Stimulated activated CD4-positive, alpha-beta T cell treated with anti-CD3 and anti-CD28 coated beads, Interleukin-1b, Interleukin-23, amount 100 ng/mL, for 1 hour (primary cell): ENCODE measurements at places on chromosomes 5 and 9.

DNA sequence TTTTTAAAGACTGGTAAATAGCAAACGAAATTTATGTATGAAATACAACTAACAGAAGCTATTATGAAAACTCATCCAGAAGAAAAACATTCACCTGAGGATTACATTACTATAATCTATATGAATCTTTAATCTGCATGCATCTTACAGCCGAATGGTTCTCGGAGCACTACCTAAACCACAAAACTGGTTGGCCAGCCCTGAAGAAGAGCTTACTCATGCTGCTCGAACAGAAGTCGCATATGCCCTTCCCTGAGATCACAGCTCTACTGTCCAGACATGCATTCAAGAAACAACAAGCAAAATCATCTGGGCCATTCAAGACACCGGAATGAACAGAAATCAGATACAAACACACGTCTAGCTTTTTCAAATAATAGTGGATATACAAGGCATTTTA lies 931.0 kb upstream of the DMAC1 start:
- no peak for DNase-seq

DNA sequence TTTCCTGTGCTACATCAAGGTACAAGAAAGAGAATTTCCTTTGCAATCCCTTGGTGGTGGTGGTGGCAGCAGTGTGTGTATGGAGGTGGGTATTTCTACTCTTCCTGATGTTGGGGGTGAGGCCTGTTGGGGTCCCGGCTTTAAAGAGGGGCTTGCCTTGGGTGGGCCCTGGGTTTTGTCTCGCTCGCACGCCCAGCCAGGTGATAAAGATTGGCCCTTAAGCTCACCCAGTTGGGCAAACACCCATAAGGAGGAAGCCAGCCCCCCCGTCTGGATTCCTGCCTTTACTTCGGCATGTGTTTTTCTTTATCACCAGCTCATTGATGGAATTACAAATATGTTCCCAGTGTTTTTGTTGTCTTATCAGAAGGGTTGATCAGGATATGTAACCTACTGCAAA lies 16.0 kb upstream of the SARDH start:
- DNase-seq, result no peak

GRCh38 chr9:87065981-87066380 lies 118.7 kb upstream of the GAS1 start:
- no peak for DNase-seq

GRCh38 chr9:136902259-136902821 lies 16.0 kb downstream of the TRAF2 start:
- DNase-seq, result peak; percentile 76

GRCh38 chr5:78568212-78568611 lies 80.4 kb downstream of the LHFPL2 start:
- DNase-seq, result no peak

- DNase-seq, result no peak
Observed at GRCh38 chr9:87201351-87201751, 254.0 kb upstream of the GAS1 start.

GRCh38 chr5:43802119-43802518 lies 199.1 kb downstream of the NNT start:
- DNase-seq, result no peak

GRCh38 chr9:137323531-137324331 lies 21.7 kb upstream of the NRARP start:
- DNase-seq, result no peak

GRCh38 chr5:13809921-13810320 lies 134.6 kb downstream of the DNAH5 start:
- DNase-seq, result no peak

- DNase-seq, result no peak
Observed at GRCh38 chr9:81871695-81872094, 56.5 kb upstream of the SPATA31D4 start.

DNA sequence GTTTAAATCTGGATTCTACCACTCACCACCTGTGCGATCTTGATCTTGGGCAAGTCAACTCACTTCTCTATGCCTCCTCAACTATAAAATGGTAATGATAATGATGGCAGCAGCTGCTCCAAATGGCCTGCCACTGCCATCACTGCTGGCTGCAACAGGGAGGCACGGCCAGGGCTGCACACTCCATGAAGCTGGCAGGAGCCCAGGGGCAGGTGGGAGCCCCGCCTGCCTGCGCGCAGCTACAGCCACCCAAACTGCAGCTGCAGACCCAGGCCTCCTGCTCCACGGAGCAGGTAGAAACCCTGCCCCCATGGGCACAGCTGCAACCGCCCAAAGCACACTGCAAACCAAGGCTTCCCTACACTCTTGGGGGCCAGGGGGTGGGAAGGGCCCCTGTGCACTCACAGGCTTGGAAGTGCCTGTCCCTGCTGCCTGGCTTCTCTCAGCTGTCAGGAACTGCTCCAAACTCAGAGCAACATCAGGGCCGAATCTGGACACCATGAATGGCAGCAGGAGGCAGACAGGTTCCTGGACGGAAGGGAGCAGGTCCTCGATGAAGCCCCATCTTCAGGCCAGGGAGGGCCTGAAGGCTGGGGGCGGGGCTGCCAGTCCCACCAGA lies 57.6 kb downstream of the PRELID2 start:
- no peak for DNase-seq

- DNase-seq, result no peak
Observed at GRCh38 chr5:142107736-142108431, 695 bp upstream of the NDFIP1 start.

- no peak for DNase-seq
Observed at GRCh38 chr9:100466829-100467221, 6.1 kb upstream of the TMEFF1 start.

DNA sequence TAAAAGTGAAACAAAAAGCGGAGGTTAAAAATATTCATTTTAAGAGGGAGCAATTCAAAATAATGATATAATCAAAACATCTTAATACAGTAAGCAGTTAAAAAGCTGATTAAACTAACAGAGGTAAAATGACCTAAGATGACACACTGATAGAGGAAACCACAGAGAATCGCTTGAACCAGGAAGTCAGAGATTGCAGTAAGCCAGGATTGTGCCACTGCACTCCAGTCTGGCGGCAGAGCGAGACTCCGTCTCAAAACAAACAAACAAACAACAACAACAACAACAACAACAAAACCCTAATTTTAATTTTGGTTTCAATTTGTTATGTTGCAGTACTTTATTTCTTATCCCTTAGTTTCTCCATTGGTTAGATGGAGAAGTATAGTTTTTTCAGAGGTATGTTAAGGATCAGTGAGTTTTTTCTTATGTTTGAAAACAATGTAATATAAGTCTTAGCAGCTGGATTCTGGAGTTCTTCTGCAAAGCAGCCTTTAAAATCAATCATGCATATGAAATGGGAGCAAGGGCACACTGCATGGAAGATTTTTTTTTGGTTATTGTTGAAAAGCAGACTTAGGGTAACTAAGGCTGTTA lies 58.5 kb downstream of the MLANA start:
- DNase-seq, result no peak

DNA sequence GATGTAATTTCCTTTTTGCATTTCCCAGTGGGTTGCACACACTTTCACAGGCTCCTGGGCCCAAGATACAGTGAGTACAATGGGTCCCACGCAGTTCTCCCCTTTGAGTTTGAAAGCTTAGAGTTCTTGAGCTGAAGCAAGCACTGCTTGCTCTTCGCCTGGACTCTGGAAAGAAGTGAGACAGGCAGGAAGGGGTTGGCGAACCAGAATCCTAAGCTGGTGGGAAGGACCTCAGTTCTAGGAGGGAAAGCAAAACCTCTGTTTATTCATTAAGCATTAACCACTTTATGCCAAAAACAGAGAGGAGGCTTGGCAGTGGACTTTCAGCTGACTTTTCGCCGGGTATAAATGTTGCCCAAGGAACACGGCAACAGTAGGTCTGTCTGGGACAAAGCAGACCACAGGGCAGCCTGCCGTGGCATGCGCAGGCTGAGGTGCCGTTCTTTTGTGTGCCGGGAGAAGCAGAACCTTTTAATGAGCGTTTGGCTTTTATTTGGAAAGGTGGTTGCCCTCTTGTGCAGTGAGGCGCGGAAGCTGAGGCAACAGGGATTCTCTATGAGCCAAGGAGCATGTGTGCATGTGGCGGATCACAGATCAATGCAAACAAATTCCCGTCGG lies 239.9 kb upstream of the PANK3 start:
- DNase-seq, result no peak

GRCh38 chr9:38003230-38003629 lies 65.8 kb downstream of the SHB start:
- no peak for DNase-seq

GRCh38 chr5:73306741-73307275 lies 133.8 kb downstream of the TMEM174 start:
- no peak for DNase-seq

- DNase-seq, result no peak
Observed at GRCh38 chr5:1797103-1797800, 2.4 kb downstream of the MRPL36 start.

- no peak for DNase-seq
Observed at GRCh38 chr9:130432362-130432761, 12.4 kb upstream of the ASS1 start.

- peak; percentile 47 for DNase-seq
Observed at GRCh38 chr9:20884985-20885593, 146.4 kb downstream of the HACD4 start.

DNA sequence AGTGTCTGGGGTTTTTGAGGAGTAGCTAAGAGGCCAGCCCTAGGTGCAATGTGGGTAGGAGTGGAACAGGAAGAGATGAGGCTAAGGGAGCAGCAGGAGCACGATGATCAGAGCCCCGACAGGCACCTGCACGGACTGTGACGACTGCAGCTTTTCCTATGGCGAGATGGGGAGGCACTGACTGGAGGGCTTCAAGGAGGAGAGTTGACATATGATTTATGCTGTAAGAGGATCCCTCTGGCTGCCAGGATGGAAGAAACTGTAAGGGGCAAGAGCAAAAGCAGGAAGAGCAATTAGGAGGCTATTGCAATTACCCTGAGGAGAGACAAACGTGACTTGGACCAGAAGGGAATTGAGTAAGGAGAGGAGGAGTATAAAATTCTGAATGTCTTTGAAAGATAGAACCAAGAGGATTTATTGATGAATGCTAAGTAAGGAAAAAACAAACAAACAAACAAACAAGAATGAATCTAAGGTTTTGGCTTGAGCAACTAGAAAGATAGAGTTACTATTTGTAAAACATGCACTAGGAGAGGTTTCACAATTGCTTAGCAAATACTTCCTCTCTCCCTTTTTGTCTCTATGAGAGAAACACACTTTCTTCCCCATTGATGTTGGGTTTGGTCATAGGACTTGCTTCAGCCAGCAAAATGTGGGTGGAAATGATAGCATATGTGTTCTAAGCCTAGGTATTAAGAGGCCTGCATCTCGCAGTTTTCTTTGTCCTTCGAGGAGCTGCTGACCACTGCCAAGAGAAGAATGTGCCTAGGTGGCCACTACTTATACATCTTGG lies 32.9 kb downstream of the TRPC7 start:
- DNase-seq, result no peak

DNA sequence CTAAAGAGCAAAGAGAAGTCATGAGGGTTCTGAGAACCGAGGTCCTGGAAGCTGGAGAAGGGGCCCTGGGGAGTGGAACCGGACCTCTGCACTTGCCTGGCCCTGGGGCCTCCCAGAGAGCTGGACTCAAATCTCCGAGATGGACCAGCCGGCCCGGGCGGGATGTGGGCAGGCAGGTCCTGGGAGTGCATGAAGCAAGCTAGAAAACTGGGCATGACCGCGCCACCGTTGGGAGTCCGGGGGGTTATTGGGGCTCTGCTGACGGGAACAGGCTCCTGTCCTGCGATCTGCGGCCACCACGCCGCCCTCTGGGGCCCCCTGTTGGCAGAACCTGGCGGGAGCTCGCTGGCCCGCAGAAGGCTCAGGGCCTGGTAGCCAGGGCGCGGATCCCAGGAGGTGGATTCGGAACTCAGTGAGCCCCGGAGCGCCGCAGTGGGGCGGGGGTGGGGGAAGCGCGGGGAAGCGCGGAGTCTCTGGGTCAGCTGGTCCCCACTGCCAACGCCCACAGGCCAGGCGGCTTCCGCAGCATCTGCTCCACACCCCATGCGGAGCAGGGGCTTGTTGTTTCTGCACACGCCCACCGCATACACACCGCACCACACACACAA lies 150.6 kb downstream of the ERCC6L2 start:
- DNase-seq, result no peak

GRCh38 chr5:4646715-4647375 lies 493.3 kb upstream of the ADAMTS16 start:
- DNase-seq, result no peak

- DNase-seq, result no peak
Observed at GRCh38 chr5:102792705-102793104, 37.6 kb downstream of the PAM start.

GRCh38 chr5:73853091-73853490 lies 227.1 kb downstream of the ARHGEF28 start:
- no peak for DNase-seq

GRCh38 chr9:110891760-110892159 lies 146.5 kb downstream of the LPAR1 start:
- no peak for DNase-seq

- no peak for DNase-seq
Observed at GRCh38 chr9:124854822-124855221, 1.6 kb downstream of the WDR38 start.

GRCh38 chr5:166994226-166994625 lies 1297.2 kb upstream of the WWC1 start:
- no peak for DNase-seq

DNA sequence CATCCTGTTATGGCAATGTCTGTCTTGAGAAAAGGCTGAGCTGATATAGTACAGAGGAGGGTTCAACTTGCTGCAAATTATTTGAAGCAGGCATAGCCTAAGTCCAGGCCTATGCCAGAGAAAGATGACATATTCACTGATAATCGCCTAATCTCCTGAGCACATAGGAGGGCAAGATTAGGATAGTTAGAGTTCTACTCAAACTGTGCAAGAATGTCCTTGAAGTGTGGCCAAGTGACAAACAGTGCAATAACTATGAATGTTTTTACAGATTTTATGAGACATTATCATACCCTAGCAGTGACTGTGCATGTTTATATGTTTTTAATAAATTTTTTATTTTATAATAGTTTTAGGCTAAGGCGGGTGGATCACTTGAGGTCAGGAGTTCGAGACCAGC lies 96.2 kb downstream of the TSSK1B start:
- no peak for DNase-seq

- no peak for DNase-seq
Observed at GRCh38 chr9:74663439-74663838, 166.3 kb downstream of the RORB start.

- DNase-seq, result no peak
Observed at GRCh38 chr5:149072791-149073190, 9.9 kb upstream of the SH3TC2 start.

DNA sequence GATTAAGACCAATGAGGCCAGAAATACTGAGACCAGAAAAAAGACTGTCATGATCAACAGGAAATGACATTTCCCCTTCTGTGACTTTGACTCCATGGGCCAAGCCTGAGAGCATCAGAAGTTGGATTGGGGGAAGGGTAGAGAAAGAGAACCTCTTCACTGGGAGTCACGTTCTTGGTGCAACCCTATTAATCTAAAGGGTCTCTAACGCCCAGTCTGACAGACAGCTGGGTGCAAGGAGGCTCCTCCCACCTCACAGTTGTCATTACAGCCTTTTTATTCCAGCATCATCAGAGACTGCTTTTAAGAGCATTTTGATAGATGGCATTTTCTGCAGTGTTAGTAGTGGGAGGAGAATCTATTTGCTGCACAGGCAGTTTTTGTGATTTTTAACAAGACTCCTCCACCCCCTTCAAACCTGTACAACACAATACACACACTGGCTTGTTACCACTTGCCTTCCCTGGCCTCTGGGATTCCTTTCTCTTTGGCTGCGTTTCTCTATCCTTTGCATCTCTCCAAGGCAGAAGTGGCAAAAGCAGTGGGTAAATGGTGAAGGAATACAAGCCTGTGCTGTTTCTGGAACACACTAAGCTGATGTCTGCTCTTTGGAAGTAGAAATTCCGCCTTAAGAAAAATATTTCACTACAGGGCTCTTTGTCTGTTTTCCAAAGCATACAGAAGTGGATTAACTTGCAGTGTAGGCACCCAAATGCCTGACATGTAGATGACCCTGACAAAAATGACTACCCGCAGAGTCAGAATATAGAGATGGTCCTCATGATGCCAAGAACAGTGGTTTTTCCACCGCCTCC lies 310.4 kb upstream of the ZNF608 start:
- DNase-seq, result no peak
